ENCODE measurements at places on chromosomes 2 and 18.

GRCh38 chr2:16725549-16725948 lies 59.9 kb upstream of the CYRIA start:
- no peak for DNase-seq

DNA sequence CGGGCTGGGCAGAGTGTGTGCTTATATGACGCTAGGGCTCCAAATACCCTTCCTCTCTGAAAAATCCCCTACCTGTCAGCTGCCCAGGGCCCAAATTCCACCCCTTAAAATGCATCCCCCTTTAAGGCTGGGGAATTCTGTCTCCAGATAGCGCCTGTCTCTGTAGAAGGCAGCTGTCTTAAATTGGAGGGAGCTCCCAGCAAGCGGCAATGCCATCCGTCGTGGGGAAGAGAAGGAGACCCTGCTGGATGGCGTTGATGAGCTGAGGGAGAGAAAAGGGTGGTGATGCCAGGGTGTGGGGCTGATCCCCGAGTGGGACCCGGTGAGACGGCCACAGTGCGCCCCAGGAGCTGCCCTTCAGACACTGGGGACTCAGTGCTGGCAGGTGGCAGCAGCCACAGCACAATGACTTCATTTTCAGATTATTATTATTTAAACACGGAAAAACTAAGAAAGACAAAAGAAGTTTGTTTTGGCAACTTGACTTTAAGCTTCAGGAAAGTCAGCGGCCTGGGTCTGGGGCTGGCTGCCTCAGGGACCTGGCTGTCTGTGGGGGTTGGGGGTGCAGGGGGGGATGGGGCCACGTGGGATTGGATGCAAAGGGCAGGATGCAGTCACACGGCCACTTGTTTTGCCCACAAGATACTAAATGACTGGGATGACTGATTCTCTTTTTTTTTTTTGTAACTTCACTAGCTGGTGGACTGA lies 152.8 kb downstream of the TFCP2L1 start:
- DNase-seq: no peak

GRCh38 chr18:76948345-76948744 lies 126.0 kb downstream of the ZNF236 start:
- no peak for DNase-seq

- DNase-seq: no peak
These were observed 10.1 kb upstream of the ATP8B1 start for GRCh38 chr18:57813245-57813644.

- no peak for DNase-seq
These were observed 232.4 kb downstream of the CALCRL start for GRCh38 chr2:187215532-187216240.

DNA sequence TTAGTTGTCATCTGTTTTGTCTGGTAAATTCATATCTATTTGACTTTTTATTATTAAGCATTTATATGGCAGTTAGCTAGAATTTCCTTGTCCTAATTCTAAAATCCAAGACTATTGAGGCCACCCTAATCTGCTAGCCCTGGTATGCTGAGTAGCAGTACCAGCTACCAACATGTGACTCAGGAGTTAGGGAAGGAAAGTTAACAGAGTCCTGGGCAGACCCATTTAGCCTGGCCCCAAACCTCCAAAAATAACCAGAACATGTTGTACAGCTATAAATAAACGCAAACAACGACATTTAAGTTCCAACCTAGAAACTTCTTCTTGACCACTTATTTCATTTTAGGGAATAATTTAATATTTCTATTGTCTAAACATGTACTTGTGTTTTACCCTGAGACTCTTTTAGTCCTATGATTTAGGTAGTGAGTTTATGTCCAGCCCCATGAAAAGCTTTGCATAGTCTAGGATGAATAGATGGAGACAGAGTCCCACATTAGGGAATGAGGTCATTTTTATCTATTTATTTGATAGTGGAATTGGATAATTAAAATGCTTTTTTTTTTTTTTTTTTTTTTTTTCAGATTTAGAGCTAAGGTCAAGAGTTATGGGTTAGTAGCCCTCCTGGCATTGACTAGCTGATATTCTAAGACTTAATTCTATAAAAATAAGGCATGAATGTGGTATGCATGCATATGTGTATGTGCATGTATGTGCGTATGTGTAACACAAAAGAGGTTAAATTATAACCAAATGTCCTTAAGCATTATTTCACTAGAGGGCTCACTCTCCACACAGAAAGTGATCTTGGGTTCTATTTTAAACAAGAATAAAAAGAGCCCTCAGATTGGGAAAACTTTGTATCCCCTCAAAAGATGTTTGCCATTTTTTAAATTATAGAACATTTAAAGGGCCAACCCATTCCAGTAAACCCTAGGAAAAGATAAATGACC lies 160.1 kb upstream of the MAPRE2 start:
- DNase-seq: no peak

Data from CD4-positive, alpha-beta T cell (primary cell).